ENCODE measurements at places on chromosomes 11 and 22. TPM values are rescaled to one million over a fixed set of nuclear protein-coding genes. Genes with fewer than 3 reads are reported as not detected.

Gene GANAB
- 265 TPM for total RNA-seq

Gene ARL2
- total RNA-seq: 119 TPM

Gene EMID1
- total RNA-seq: 6.8 TPM

Gene SLC43A3
- 32.3 TPM for total RNA-seq

Gene FOLR2
- total RNA-seq: not detected

Gene APOA4
- not detected for total RNA-seq

Gene GLYAT
- not detected for total RNA-seq

Gene APOBEC3B
- total RNA-seq: 0.23 TPM

Gene SMC1B
- total RNA-seq: not detected

Gene OR4A16
- total RNA-seq: not detected

Gene MS4A7
- not detected for total RNA-seq

Gene DMC1
- 1.7 TPM for total RNA-seq
